T-helper 1 cell (primary cell): ENCODE measurements at places on chromosomes 7 and 10.

GRCh38 chr7:151838861-151839381 lies 38.0 kb downstream of the PRKAG2 start:
- DNase-seq, result peak; percentile 96

GRCh38 chr7:102425639-102426267 lies 7.6 kb upstream of the ORAI2 start:
- peak; percentile 72 for DNase-seq

DNA sequence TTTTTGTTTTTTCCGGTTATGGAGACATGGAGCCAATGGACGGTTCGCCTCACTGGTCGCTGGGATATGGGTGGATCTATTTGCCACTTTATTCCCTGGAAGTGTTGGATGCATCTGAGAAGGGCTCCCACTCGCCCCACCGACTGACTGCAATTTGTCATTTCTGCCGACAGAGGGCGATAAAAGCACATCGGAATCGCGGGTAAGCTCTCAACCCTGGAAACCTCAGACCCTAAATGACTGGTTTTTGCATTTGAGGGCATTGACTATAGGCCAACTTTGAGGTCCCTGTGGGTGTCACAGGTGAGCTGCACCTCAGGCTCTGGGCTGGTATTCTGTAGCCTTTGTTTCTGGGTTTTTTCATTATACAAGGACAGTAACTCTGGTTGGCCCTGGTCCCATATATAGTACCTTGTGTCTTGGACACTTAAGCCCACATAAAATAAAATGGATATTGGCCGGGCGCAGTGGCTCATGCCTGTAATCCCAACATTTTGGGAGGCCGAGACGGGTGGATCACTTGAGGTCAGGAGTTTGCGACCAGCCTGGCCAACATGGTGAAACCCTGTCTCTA lies 11.9 kb upstream of the OPALIN start:
- DNase-seq, result no peak

DNA sequence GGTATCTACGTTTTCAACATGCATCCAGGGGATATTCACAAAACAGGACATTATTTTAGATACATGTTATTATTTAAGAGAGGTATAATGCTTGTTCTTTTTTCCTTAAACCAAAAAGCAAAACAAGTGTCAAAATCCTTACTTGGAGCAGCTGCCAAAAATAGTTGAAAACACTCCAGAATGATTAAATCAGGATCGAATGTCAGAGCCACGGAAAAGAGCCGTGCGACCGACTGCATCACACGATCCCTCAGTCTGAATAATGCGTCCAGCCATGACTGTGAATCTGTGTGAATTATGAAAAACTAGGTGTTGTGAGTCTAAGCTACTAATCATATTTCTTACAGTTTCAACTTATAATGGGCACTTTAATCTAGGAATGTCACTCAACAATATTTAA lies 126.0 kb downstream of the PARD3 start:
- no peak for DNase-seq

DNA sequence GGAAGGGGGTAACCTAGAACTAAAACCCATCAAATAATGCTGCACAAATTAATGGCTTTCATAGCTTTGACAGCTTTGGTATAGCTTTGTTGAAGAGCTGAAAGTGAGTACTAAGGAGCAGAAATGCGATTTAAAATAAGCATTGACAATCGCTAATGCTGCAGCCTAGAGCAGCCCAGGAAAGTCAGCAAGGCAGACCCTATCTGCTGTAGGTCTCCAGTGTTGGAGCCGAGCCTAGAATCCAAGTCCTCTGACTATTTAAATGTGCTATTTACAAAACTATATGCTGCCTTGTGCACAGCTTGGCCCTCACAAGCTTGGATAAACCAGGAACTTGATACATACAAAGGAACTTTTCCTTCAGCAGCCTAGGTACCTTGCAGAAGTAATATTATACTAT lies 64.9 kb upstream of the ASAH2 start:
- DNase-seq, result no peak

- no peak for DNase-seq
Measured at GRCh38 chr7:134368851-134369544, 52.3 kb upstream of the SLC35B4 start.

DNA sequence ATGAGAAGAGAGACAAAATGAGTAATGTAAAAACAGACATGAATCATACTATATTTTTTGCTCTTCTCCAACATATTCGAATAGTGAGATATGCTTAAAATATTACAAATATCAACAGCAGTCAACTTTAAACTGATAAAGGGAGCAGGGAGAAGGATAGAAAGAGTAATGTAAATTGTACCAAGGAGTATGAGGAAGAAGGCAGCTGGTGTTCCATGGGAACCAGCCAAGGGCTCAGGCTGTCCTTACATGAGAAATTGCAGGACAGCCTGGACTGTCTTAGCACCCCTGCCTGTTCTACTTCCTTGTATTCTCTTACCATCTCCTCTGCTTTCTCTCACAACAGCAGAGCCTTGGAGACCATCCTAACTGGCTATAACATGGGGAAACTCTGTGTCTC lies 128.7 kb downstream of the TSPAN12 start:
- no peak for DNase-seq

DNA sequence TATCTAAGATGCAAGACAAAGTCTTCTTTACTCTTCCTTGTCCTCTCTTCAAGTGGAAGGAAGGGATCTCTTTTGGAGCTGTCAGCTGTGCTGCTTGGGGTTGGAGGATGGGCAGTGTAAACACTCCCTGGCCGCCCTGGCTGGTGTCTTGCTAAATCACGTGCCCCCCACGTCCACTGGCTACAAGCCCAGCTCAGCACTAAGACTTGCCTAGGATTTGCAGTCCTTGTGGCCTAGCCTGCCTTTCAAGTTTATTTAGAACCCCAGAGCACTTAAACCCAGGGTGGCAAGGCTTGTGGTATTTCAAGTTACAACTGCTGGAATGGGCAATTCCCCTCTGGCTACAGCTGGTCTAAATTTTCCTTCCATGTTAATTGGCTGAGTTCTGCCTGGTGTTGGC lies 272.4 kb upstream of the MYO3A start:
- DNase-seq, result no peak

- no peak for DNase-seq
Measured at GRCh38 chr10:32941357-32941756, 16.7 kb downstream of the ITGB1 start.

DNA sequence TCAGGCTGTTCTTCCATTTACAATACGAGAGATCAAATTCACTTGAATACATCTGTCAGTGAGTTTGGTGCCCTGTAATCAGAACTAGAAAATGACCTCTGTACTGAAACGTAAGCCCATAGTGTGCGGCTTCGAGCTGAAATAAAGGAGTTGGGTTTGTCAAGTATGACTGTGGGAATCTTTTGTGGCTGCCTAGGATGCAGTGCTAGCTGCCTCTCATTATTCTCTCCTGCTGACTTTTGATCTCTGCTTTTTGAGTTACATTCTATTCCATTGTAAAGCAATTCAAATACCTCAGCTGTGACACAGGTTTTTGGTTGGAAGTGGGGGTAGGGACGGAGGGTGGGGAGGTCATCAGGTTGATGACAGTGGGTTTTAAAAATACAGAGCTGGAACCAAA lies 40.4 kb downstream of the ICA1 start:
- no peak for DNase-seq

- no peak for DNase-seq
Measured at GRCh38 chr10:18362892-18363291, 222.7 kb downstream of the CACNB2 start.

GRCh38 chr7:155781433-155781832 lies 30.8 kb downstream of the SHH start:
- DNase-seq, result no peak

DNA sequence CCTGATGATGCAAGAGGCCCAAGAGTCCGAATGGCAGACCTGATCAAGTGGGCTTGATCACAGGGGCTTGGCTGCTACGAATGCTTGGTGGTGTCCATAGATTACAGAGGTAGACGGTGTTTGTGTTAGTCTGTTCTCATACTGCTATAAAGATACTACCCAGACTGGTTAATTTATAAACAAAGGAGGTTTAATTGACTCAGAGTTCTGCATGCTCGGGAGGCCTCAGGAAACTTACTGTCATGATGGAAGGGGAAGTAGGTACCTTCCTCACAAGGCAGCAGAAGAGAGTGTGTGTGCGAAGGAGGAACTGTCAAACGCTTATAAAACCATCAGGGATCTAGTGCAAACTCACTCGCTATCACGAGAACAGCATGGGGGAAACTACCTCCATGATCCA lies 268.9 kb upstream of the KLF6 start:
- DNase-seq, result no peak

DNA sequence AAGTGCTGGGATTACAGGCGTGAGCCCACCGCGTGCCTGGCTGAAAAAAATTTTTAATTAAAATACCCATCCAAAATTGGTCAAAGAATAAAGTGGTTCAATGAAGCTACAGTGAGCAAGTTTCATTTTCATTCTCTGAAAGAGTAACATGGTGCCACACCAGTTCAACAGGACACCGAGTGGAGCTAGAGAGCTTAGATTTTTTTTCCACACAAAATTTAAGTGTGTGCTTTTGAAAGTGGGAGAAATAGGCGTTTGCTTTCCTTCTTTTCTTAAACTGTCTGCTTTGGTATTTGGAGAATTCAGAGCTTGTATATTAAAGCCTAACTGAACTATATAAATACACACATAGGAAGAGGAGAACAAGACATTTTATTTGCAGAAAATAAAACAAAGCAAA lies 43.4 kb downstream of the BPGM start:
- DNase-seq, result no peak

DNA sequence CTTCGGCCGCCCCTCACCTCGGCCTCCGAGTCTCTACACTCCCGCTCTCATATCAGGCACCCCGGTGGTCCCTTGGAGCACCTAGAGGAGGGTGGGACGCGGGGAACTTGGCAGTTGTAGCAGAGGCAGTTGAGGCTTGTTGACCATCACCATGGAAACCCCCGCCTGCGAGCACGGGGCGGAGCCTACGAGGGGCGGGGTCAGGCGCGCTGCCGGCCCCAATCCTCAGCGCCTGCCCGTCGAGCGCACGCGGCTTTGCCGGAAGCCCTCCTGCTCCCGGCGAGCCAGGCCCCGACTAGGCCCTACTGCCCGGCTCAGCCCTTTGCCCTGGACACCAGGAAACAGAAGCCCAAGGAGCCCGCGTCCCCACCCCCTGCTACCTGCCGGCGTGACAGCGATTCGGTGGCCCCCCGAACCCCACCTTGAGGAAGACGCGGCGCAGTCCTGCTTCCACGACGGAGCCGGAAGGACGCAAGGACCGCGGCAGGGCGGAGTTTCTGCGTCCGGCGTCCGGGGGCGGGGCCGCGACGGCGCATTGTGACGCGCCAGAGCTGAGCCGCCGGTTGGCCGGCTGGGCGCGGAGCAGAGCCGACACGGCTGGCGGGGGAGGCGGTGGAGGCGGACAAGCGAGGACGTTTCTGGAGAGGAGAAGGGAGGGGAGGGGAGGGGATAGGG lies at the start of gene HNRNPF:
HNRNPF (minus strand) TSS at position 477 of the 675 bp plus-strand sequence. CDS start 21,302 bp downstream, outside the sequence.
- peak; percentile 97 for DNase-seq

GRCh38 chr7:10239695-10240345 lies 733.9 kb upstream of the PHF14 start:
- DNase-seq, result no peak

- no peak for DNase-seq
Measured at GRCh38 chr7:158763454-158764033, 58.9 kb upstream of the NCAPG2 start.

DNA sequence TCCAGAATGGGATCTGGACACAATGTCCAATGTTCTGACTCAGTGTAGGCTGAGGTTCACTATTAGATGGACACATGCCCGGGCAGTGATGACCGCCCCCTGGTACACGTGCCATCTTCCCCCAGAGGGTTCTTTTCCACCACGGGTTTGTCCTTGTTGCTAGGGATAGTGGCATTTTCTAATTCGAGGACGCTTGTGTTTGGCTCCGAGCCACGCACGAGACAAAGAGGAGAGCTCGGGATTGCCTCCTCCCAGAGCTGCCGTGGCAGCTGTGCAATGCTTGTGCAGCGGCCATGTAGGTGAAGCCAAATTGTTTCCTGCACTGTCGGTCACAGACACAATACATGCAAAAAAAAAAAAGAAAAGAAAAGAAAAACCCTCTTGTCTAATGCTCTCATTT lies 207.5 kb downstream of the PAXIP1 start:
- DNase-seq, result no peak

DNA sequence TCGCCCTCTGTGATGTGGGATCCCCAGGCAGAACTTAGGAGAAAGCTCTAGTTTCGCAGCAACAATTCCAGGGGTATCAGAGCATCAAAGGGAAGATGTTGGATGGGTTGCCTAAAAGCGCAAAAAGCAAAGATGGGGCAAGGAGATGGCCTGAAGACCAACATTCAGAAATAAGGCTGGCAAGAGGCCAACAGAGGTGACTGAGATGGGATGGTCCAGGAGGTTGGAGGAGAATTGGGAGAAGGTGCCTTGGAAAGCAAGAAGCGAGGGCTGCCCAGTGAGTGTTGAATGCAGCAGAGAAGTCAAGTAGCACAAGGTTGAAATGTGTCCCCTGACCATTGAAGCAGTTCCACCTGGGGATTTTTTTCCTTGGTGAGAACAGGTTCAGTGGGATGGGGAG lies 38.4 kb upstream of the TMEM273 start:
- no peak for DNase-seq

DNA sequence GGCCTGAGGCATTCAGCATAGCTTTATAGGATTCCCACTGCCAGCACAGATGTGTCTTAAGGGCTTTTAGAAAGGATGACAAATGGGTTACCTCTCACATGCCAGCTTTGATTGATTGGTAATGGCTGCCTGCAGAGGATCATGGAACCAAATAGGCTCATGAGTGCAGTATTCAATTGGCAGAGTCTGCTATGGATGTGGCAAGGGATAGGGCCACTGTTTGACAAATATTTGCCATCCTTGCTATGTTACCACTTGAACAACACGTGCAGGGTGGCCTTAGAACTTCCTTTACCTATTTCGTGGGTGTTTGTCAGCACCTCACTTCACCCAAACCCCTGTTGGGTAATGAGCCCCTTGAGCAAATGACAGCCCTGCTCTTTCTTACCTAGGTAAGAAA lies 139.2 kb downstream of the C10orf105 start:
- no peak for DNase-seq

DNA sequence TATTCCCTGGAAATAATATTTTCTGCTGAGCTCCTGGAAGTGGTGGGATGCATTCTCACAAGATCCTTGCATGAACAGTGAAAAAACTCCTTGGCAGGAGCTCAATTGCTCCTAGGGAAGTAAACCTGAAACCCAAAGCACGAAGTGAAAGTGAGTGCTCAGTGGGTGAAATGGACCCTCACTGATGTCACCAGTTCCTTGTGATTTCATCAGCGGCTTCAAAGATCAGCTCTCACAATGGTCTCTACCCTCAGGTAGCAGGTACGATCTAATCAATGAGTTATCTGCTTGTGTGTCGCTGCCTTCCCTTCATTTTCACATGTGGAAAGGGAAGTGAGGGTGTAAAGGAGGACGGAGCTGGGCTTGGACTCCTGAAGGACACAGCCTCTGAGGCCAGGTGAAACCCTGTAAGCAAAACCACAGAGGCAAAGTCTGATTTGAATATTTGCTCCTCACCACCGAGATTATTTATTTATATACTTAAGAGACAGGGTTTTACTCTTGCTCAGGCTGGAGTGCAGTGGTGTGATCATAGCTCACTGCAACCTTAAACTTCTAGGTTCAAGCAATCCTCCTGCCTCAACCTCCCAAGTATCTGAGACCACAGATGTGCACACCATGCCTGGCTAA lies 255.4 kb upstream of the LYZL1 start:
- no peak for DNase-seq
